Mesangial cell (primary cell): ENCODE measurements at places on chromosomes 7 and 10. TPM values are rescaled to one million over a fixed set of nuclear protein-coding genes. Genes with fewer than 3 reads are reported as not detected.

The MYOF gene
- 171 and 235 TPM in 2 replicates for total RNA-seq

The GALNT17 gene
- under 0.01 and 0.13 TPM in 2 replicates for total RNA-seq

The CD36 gene
- 0.13 TPM in 1 of 2 replicates, not detected in the other for total RNA-seq

The MMP21 gene
- total RNA-seq, result 0.13 TPM in 1 of 2 replicates, not detected in the other

The TWIST1 gene
- 1.1 and 4.6 TPM in 2 replicates for total RNA-seq
